ENCODE measurements at places on chromosomes 5 and 9.

GRCh38 chr5:139439013-139439903 is at the start of gene DNAJC18:
DNAJC18 (minus strand) TSS chr5:139439525; CDS start chr5:139439445, 80 bp downstream.
- DNase-seq: peak; percentile 77

DNA sequence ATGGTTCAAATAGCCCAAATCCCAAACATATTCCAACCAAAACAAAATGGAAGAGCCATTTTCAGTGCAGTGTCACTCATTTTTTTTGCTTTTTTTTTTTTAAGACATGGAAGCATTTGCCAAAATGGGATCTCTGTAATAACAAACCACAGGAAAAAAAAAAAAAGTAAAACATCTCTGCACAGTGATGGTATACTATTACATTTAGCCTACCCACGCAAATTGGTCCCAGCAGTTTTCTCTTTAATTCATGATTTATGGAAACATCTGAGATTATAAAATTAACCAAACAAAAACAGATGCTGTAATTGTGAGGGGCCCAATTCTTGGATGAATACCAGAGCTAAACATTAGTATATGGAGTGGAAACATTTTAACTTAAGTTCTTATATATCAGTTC is 566.6 kb downstream of the ZNF608 start:
- DNase-seq: no peak

DNA sequence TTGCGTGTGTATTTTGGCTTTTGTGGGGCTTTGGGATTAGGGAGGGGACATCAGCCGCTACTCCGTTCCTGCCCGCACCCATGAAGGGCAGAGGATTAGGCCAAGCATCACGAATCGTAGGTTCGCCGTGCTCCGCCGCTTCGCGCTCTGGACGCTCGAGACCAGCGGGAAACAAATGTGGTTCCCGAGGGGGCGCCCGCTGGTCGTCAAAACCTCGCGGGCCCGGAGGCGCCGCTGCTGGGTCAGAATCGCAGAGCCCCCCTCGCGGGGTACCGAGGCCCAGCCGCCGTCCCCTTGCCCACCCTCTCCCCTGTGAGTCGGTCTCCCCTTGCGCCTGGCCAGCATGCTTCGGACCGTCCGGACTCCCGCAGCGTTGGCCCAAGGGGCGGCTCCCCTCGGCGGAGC is 2.3 kb upstream of the PAX5 start:
- DNase-seq: peak; percentile 52

DNA sequence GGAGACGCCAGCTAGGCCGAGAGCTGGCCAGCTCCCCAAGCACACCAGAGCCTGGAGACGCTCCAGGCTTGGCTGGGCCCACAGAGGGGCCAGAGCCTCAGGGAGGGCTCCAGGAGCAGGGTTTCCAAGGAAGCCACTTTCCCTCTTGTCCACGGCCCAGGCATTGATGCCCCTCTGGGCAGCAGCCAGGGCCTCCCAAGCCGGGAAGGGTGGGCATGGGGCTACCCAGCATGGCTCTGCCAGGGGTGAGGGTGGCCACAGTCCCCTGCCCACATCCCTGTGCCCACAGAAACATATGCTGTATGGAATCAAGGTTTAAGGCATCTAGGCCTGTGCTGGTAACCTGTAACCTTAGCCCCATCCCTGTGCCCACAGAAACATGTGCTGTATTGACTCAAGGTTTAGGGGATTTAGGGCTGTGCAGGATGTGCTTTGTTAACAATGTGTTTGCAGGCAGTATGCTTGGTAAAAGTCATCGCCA is 1.5 kb upstream of the DPP7 start:
- DNase-seq: no peak

DNA sequence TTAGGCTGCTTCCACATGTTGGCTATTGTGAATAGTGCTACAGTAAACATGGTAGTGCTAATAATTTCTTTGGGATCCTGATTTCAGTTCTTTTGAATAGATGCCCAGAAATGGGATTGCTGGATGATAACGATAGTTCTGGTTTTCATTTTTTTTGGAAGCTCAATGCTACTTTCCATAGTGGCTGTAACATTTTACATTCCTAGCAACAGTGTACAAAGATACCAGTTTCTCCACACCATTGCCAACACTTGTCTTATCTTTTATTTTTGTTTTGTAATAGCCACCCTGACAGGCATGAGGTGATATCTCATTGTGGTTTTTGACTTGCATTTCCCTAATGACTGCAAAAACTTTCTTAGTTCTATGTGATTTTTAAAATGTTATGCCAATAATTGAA is 68.8 kb upstream of the LRRC70 start:
- DNase-seq: no peak
